ENCODE measurements at places on chromosomes 11 and 22.

DNA sequence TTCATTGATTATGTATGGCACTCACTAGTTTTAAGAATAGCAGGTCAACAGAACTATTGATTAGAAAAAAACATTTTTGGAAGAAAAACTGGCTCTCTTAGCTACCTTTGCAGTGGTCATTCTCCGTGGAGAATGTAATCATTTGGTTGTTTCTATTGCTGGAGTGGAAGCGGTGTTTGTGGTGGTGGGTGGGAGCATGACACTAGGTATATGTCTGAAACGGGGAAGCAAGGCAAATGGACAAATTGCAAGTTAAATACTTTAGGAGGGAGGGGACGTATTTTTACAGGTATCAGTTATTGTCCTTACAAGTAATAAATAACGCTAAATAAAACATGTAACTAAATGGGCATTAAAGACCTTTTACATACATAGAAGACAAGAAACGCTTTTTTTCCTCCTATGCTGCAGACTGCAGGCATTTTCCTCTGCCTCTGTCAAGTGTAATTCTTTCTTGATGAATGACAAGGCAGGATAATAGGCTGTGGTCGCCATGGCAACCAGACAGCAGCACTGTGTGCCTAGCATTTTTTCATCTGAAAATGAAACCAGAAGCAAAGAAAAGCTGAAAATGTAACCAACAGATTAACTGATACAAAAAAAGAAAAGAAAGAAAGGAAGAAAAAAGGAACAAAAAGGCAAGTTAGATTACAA is 46.2 kb downstream of the BLID start:
- no peak for DNase-seq

DNA sequence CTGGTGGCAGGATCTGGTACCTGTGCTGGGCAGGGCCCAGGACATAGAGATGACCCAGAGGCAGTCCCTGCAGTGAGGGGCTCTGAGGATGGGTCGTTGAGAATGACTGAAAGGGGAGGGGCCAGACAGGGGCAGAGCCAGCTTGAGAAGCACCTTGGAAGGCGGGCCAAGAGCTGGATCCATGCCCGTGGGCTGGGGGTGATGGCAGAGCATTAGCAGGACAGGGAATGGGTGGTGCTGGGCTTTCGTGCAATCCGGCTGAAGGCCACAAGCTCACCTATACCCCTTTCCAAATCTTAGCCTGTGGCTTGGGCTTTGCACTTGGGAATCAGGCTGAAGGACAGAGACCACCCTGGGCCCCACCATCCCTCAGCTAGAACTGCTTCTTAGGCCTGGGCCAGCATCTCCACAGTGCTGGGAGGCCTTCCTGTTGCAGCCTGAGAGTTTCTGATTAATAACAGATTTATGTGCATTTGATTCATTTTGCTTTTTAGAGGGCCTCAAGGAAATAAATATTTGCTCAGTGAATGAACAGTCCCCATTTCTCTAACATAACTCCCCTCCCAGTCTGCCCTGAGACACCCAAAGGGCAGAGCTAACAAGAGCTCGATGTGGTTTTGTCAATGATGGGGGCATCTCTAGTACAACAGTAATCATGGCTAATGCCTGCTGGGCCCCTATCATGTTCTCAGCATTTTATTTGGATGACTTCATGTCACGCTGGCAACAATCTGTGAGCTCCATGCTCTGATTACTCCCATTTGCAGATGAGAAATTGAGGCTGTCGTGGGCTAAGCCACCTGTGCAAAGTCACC is 39.3 kb downstream of the RIBC2 start:
- no peak for DNase-seq

DNA sequence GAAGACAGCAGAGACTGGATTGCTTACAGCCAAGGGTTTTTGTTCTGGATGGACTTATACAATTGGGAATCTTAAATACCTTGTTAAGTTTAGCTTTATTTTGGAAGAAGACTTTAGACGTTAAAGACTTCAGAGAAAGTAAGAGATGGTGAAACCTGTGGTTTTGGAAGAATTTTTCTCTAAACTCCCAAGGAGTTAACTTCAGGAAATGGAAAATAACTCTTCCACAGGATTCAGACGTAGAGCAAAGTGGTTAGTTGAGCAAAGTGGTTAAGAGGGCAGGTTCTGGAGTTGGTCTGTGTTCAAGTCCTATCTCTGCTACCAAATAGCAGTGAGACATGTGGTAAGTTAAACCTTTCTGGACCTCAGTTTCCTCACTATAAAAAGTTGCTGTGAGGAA is 12.8 kb downstream of the PITPNB start:
- no peak for DNase-seq

DNA sequence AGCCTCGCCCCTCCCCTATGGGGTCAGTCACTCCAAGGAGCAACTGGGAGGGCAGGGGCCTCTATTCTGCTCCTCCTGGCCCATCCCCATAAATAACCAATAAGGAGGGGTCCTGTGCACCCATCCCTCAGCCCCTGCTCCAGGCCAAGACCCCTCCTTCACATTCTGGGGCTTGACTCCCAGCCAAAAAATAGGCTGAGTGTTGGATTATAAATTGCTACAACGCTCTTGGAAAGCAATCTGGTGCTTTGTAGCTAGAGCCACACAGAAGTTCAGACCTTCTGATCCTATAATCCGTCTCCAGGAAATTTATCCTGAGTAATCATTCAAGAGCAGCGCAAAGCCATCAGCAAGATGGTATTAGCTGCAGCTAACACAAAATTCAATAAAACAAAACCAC is 42.5 kb downstream of the ABCC8 start:
- no peak for DNase-seq

GRCh38 chr11:84590106-84590505 is 1037.0 kb downstream of the DLG2 start:
- DNase-seq = no peak

DNA sequence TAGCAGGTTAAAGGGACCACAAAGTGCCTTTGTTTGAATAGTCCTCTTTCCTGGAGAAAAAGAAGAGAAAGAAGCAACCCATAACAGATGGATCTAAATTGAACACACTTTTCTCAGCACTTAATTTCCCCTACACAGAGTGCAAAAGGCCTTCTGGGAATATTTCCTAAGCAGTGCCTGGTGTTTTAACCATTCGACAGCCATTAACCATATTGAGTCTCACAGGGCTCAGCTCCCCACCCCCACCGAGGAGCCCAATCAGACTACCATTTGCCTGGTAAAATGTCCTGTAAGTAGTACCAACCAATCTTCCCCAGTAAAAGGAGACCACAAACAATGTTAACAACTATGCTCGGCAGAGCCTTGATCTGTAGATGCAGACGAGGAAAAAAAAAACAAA is 40.7 kb upstream of the SLC6A5 start:
- no peak for DNase-seq

- no peak for DNase-seq
These were observed 143.6 kb upstream of the POU2AF2 start for GRCh38 chr11:111101881-111102280.

- DNase-seq = no peak
These were observed 25.3 kb upstream of the POLA2 start for GRCh38 chr11:65236194-65237059.

- DNase-seq = no peak
These were observed 18.0 kb downstream of the ST13 start for GRCh38 chr22:40838486-40838885.

- DNase-seq = no peak
These were observed 50.9 kb upstream of the UBASH3B start for GRCh38 chr11:122604621-122605020.

Data from erythroblast (primary cell).